Activated naive CD8-positive, alpha-beta T cell treated with anti-CD3 and anti-CD28 coated beads, Interleukin-2, amount 50 U/mL, for 24 hours (primary cell): ENCODE measurements at places on chromosomes 2 and 18.

- DNase-seq, result no peak
These were observed 47.6 kb downstream of the LONRF2 start for GRCh38 chr2:100274566-100275199.

GRCh38 chr18:45920367-45920766, 46.8 kb downstream of the EPG5 start:
- no peak for DNase-seq

- no peak for DNase-seq
These were observed 32.1 kb downstream of the MRPL44 start for GRCh38 chr2:223989206-223989855.

DNA sequence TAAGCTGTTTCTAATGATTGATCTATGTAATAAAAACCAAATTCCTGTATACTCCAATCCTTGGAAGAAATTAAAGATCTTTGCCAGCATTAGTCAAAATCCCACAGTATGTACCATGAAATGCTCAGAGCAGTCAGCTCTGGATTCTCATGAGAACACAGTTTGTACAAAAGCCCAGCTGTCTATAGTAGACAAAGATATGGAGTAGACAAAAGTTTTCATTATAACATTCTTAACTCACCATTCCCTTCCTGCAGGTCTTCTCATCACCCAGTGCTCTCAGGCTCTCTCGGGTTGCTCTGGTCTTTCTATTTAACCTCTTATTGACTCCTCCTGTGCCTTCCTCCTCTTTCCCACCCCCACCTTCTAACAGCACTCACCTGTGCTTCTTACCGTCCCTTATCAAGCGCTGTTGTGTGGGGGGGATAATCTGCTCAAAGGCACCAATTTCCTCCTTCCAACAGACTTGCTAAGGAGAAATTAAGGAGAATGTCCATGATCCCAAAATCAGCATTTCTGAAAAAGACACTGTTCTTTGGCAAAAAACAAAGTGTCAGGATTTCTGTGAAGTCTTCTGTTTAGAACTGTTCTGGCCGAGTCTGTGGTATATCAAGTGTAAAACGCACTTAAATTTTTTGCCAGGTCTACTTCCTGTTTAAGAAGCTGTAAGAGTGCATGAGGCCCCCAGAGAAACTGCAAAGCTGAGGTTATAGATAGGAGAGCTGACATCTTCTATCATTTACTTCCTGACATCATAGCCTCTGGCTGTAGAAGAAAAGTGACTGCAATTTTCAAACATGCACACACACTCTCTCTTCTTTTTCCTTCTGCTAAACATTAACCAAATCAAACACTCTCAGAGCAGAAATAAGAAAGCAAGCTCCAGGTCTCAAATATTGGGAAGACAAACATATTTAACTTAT, 144.1 kb downstream of the EVA1A start:
- no peak for DNase-seq

DNA sequence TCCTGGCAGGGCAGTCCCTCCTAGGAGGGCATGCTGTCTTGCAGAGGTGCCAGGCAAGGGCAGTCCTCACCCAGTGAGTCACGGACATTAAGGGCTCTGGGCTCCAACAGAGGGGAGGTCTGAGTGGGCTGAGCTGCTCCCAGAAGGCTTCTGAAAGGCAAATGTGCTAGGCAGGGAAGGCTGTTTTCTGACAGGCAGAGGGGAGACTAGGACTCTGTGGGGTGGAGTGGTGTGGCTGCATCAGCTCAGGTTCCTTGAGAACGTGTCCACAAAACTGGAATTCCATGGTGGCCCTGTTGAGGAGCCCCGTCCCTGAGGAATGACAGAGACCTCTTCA, 283.5 kb downstream of the MYCN start:
- DNase-seq, result no peak

DNA sequence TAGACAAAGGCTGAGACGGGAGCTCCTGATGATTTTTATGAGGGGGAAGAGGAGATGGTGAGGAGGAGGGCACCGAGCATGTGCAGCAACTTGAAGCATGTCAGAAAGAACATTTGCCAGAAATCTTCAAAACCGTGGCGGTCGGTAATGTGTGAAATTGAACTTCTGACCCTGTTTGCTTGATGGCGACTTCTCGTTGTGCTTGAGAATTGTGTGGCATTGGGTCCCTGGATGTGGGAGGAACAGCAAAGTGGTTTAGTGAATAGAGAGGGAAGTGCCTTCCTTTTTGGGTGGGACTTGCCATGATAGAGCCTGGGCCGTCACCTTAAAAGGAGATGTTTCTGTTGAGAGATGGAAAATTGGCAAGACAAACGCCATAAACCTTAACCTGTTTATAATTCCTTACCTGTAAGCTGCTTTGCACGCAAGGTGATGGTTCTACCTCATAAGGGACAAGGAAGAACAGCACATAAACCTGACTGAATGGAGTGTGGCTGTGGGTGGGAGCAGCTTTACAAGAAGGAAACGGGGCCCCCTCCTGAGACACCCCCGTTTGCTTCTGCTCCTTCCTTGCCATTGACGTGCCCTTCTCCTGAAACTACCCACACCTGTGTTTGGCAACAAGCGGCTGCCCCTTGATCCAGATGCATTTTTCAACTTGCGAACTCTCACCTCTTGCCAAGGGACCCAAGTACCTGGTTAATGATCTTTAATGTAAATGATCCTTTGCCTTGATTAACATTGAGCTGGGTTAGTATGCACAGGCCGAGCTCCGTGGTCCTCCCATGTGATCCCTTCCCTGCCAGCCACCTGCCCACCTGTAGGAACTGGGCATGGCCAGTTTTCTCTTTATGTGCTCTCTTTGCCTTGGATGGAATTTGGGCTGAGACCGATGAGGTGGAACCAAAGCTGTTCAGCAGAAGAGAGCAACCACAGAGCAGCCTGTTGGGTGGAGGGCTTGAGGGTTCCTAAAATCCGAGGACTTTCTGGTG, 153.2 kb downstream of the NEDD4L start:
- DNase-seq, result no peak

DNA sequence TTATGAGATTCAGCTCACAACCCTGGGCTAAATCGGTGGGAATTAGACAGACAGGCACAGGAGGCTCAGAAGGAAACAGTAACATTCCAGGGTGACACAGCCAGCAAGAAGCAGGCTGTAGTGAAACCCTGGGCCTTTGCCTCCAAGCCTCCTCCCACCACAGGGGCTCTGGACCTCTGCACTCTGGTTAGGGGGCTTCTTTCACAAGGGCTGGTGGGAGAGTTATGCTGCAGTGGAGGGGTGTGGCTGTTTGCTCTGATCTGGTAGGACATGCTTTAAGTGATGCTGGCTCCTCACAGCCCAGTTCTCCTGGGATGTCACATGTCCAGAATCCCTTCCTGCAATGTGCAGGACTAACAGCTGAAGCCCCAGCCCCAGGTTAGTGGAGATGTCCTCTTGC, 109.9 kb downstream of the TGFA start:
- no peak for DNase-seq

GRCh38 chr2:217797165-217797564, 205.6 kb downstream of the TNS1 start:
- no peak for DNase-seq

- DNase-seq, result no peak
These were observed 500.9 kb downstream of the RNF144A start for GRCh38 chr2:7417845-7418742.

GRCh38 chr2:80092474-80092873, 212.1 kb downstream of the LRRTM1 start:
- no peak for DNase-seq

- no peak for DNase-seq
These were observed 220.7 kb downstream of the PRKCE start for GRCh38 chr2:45872211-45872610.

- no peak for DNase-seq
These were observed 67.3 kb downstream of the CCBE1 start for GRCh38 chr18:59629894-59630293.

DNA sequence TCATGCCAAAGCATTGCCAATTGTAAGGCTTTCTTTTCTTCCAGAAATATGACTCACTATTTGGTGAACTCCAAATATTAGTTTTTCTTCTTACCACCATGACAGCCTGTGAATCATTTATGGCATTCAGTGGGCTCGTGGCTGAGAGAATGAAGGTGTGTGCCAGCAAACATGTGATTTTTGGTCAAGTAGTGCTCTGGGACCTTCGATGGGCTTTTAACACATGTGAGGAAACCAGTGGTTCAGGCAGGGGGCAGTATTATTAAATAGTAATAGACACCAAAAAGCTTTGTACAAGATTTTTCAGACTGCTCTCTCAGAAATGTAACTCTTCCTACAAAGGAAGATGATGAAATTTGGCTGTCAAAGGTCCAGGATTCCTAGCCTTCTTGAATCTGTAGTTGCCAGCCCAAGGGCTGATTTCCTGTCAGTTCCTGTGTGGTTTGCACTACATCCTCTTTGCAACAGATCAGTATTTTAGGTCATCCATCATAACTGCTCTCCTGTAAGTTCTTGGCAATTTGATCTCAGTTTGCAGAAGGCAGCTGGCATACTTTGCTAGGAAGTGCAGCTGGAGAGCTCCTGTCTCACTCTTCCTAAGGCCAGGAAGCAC, 64.3 kb downstream of the BABAM2 start:
- DNase-seq, result peak; percentile 37

- no peak for DNase-seq
These were observed 43.5 kb downstream of the CALCRL start for GRCh38 chr2:187404431-187405110.

- no peak for DNase-seq
These were observed 78.4 kb downstream of the TGFA start for GRCh38 chr2:70475266-70475665.

DNA sequence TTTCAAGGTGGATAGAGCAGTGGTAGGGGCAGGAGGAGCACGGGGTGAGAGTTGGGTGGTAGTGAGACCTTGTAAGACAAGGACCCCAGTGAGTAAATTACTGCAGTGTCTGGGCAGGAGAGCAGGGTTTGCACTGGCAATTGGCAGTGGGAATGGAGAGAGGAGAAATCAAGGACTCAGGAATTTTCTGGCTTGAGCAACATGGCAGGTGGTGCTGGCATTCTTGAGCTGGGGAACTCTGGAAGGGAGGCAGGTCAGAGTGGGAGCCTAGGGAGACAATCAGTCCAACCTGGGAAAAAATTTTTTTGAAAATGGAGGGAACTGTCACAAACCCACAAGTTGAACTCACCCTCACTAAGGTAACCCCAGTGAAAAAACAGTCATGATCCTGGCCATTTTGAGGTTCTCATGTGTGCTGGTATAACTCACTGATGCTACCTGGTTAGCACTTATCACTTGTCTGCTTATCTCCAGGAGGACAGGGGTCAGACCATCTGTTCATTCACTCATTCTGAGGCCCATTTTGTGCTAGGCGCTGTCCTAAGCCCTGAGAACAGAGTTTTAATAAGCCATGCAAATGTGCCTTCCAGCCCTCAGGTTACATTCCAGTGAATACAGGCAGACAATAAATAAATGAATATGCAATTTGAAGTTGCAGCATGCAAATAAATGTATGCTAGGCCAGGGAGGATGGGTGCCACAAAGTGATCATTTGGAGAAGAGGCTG, 92.2 kb upstream of the SEC11C start:
- DNase-seq, result no peak

- DNase-seq, result no peak
These were observed 14.2 kb downstream of the SPR start for GRCh38 chr2:72901426-72901825.

- no peak for DNase-seq
These were observed 234.4 kb upstream of the FIGN start for GRCh38 chr2:163970058-163970813.

- DNase-seq, result no peak
These were observed 550.5 kb downstream of the SPAG16 start for GRCh38 chr2:213834746-213835145.

DNA sequence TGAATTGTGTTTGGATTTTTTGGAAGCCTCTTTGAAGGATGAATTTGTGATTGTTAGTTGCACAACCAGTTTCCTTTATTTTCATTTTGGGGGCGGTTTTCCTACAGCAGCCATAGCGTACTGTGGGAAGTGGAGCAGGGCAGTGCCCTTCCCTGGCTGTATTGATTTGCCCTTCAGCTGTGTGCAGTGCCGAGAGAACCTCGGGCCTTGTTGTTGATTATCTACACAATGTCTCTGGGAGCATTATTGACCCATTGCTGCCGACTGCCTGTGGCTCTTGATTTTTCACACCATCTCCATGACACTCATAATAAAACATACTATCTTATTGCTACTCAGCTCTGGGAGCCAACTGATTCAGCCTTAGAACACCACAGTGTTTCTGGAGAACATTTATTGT, 162.2 kb upstream of the BOD1L2 start:
- no peak for DNase-seq

GRCh38 chr2:207534417-207534816, 4.7 kb downstream of the CREB1 start:
- no peak for DNase-seq

DNA sequence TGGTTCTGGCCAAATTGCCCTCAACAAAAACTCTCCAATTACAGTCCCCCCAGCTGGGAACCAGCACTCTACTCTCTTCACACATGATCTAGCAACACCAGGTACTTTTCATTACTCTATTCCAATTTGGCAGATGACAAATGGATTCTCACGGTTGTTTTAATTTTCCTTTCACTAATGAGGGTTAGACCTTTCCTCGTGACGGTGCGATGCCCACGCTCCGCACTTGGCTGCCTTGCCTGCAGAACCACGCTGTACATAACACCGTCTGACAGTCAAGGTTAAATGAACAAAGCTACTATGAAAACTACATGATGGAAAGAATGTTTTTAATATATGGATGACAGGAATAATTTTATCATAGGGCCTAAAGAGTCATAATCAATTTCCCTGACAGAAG, 141.5 kb downstream of the FBXO15 start:
- DNase-seq, result no peak

DNA sequence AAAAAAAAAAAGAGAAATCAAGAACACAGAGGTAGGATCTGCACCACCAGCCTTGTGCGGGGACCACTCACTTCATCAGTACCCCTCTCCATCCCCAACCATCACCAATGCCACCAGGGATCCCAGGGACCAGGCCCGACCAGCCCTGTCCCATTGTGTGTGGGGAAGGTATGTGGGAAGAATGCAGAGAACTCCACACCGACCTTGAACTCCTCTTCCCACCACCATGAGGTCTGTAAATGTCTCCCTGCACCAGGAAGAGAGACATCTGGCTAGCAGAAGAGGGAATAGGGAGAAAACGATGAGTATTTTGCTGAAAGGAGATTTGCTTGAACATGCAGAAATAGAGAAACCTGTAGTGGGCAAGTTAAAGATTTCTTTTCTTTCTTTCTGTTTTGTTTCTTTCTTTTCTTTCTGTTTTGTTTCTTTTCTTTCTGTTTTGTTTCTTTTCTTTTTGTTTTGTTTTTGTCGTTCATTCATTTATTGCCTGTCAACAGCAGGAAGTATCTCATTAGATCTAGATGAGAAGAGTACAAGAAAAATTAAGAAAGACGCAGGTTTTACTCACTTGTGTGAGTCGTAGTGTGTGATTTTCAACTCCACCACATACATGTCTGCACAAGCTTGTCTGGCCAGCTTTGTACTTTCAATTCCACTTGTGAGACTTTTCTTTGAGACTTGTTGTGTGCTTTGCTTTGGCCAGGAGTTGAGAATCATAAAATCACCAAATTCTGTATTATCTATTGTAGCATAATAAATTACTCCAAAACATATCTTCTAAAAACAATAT, 179.8 kb upstream of the HAAO start:
- DNase-seq, result no peak

- no peak for DNase-seq
These were observed 235.0 kb downstream of the CAMKMT start for GRCh38 chr2:44596537-44597320.
